Skeletal muscle cell (primary cell): ENCODE measurements at places on chromosomes 2 and 18.
A peak's percentile ranks its signal among the peaks of the same experiment; 100 is the strongest.

DNA sequence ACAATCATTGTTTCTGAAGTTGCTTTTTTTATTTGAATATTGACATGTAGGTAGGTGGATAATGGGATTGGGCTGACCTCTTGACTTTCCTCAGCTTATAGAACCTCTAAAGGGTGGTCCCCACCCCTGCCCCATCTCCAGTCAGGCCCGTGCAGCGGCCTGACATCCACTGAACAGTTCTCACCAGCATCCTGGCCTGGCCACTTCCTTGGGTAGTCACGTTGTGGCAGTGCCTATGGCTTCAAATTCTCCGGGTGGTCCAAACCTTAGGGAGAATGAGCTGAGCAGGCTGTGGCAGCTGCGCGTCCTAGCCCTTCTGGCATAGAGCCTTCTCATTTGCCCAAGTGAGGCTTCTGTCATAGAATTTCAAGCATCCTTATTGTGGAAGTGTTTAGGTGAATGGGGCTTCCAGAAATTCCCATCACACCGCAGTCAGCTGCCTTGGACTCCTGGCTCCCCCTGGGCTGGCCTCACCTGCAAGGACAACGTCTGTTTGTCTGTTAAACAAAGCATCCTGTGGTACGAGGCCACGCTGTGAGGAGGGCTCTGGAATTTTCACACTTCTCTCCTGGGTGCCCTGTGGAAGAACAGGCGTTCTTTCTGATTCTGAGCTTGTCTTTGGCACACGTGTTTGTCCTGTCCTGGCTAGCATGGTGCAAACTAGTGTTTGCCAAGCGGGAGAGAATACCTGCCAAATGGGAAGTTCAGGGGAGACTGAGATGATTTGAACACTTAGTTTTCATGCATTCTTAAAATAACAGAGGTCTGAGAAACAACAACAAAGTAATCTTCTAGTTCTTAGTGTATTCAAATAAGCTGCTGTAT is 31.8 kb upstream of the OTOS start:
- DNase-seq, result no peak

GRCh38 chr18:26546170-26546874 is 2.0 kb downstream of the KCTD1 start:
- DNase-seq, result no peak

DNA sequence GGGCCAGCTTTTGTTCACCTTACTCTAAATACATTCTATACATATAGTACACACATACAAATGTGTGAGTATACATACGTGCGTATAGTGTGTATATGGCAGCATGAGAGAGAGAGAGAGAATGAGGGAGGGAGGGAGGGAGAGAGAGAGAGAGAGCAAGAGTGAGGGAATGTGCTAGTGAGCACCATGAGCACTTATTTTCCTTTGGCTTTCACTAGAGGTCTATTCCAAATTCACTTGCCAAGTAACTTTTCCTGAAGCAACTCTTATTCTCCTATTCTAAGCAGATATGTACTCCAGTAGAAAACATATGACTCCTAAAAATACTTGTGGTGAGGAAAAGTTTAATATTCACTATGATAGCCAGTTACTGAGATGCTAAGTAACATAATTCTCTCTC is 85.7 kb downstream of the COBLL1 start:
- no peak for DNase-seq

GRCh38 chr2:64766841-64767669 is 113.3 kb upstream of the SERTAD2 start:
- no peak for DNase-seq

GRCh38 chr2:141187075-141187439 is 943.8 kb downstream of the LRP1B start:
- no peak for DNase-seq

GRCh38 chr2:175838979-175839378 is 163.1 kb downstream of the LNPK start:
- DNase-seq, result no peak

- DNase-seq, result no peak
Observed at GRCh38 chr2:83471655-83472054, 987.4 kb downstream of the SUCLG1 start.

DNA sequence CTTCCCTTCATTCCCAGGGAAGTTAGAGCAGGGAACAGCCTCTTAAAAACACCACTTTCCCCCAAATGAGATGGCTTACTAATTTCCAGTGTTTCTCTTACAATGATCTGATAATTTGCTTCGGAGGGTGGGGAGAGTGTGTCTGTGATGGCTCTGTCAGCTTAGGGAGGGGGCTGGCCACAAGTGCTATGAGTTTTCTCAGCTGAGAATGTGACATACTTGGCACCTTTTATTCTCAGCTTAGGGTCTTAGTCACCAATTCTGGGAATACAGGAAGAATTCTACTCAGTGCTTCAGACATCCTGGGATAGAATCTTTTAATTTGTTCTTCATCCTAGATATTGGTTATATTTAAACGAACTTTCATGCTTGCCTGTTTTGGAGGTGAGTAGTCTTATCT is 64.4 kb downstream of the AOX1 start:
- no peak for DNase-seq

- no peak for DNase-seq
Observed at GRCh38 chr2:39290433-39290832, 46.7 kb upstream of the CDKL4 start.

DNA sequence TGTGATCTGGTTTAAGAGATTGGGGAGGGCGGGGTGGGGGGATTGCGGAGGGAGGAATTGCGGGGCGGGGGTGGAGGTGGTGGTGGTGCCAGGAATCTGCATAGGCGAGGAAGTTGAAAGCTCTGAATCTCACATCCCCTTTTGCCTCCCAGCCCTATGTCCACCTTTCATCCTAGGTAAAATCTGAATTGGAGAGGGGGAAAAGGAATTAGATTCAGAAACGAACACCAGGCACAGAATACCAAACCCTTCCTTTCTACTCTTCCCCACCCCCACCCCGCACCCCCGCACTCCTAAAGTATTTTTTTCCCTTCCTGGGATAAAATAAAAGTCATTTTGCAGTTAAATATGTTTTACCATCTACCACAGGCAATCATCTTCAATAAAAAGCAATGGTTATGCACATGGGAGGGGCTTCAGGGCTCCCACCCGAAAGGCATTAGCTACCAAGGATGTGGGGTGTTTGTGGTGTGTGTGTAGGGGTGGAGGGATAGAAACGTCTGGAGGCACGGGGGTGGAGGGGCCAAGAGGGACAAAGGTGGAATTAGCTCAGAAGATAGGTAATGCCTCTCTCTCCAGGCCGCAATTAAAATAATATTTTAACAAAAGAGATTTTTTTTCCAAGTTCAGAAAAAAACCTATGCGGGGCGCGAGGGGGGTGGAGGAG is 1.8 kb downstream of the IGFBP5 start:
- no peak for DNase-seq

DNA sequence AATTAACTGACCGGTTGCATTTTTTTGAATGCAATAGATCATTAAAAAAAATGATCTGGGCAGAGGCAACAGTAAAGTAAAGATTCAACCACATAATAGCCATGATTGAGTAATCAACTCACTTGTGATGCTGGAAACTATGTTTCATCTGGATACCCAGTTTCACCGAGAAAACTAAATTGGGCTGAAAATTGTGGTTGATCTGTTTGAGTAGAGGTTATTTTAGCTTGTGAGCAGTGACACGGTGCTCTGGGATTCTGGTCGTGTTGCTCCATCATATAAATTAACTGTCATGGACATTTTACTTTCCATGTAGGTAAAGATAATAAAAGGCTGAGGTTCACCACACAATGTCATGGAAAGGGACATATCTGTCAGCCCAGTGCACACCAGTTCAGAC is 58.7 kb downstream of the CD226 start:
- no peak for DNase-seq

- DNase-seq, result no peak
Observed at GRCh38 chr18:57771193-57771592, 31.9 kb downstream of the ATP8B1 start.

- DNase-seq, result no peak
Observed at GRCh38 chr18:59606193-59607077, 90.8 kb downstream of the CCBE1 start.

DNA sequence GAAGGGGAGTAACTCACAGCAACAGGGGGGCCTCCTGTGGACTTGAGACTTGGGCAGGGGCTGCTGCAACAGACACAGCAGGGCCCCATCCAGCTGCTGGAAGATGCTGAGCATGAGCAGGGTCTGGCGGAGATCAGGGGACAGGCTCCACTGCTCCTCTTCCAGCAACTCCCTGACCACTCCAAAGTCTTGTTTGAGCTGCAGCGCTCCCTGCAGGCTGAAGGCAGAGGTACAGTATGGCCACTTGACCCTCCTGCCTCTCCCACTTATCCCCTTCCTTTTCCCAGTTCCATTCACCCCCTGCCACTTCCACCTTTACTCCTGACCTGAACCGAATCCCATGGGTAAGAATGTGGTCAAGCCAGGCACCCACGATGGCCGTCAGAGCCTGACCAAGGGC is 2.4 kb upstream of the MRPL53 start:
- no peak for DNase-seq

- peak; percentile 43 for DNase-seq
Observed at GRCh38 chr2:17646081-17646554, 105.6 kb downstream of the VSNL1 start.

DNA sequence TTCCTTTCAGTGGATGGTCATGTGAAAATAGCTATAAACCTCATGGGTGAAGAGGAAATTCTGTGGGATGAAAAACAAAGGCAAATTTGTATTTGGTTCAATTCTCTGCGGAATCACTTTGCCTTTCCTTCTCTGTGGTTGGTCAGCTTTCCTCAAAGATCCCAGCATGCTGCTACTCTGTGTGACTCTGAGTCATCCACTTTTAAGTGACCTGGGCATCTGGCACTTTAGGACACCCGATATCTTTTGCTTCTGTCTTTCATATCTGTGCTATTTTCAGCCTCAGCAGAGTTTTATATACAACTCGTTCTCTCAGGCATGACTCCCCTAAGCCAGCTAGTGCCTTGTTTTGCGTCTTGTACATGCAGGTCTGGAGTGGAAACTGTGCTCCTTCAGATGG is 217.0 kb upstream of the PIEZO2 start:
- DNase-seq, result peak; percentile 45

DNA sequence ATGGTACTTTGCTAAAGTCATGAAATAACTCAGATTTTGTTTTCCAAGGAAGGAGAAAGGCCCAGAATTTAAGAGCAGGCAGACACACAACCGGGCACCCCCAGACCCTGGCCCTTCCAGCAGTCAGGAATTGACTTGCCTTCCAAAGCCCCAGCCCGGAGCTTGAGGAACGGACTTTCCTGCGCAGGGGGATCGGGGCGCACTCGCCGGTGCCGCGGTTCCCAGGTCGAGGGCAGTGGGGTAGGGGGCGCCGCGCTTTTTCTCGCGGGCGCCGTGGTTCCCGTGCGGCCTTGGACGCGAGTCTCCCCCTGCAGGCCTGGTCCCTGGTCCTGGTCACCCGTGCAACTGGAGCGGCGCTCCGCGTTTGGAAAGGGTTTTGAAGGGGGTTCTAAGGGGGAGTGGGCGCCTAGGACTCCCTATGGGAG is 1.2 kb downstream of the ZNF236 start:
- no peak for DNase-seq

- no peak for DNase-seq
Observed at GRCh38 chr18:50092245-50092805, 102.6 kb downstream of the MYO5B start.

DNA sequence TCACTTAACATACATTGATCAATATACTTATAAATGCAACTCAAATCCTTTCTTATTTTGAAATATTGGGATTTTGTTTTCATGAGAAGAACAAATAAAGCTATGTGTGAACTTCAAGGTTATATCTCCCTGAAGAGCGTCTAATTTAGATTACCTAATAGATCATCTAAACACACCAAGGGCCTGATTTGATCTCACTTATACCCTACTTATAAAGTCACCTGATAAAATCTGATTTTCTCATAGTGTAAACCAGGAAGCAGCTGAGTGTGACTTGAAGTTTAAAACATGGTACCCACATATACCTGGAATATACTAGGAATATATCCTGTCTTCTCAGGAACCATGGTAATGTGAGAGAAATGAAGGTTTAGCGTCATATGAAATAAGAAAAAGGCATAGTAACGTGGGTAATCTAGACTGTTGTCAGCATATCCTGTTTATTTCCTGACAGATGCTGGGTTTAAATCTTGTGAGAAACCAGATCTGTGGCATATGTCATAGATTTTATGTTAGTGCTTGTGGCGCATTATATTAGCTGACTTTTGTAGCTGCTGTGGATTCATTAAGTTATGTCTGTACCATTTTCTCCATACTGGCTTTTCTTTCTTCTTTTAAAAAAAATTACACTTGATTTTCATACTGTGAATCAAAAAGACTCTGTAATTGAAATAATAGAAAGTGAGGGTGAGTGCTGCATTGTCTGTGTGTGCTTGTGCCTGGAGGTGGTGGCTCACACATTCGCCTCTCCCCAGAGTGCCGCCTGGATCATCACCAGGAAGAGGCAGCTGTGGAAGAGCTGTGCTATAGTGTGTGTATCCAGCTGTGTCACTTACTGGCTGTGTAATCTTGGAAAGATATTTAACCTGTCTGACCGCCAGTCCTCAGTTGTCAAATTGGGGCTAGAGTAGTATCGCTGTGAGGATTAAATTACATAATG is 164.0 kb downstream of the MYO3B start:
- DNase-seq, result no peak

DNA sequence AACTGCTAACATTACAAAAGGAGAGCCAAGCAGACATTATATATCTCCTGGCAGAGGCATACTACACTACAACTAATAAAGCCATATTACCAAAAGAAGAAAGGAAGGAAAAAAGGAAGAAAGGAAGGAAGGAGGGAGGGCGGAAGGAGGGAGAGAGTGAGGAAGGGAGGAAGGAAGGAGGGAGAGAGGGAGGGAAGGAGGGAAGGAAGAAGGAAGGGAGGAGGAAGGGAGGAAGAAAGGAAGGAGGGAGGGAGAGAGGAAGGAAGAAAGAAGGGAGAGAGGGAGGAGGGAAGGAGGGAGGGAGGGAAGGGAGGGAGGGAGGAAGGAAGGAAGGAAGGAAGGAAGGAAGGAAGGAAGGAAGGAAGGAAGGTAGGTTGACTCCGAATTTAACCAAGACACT is 133.4 kb downstream of the PDE11A start:
- no peak for DNase-seq

DNA sequence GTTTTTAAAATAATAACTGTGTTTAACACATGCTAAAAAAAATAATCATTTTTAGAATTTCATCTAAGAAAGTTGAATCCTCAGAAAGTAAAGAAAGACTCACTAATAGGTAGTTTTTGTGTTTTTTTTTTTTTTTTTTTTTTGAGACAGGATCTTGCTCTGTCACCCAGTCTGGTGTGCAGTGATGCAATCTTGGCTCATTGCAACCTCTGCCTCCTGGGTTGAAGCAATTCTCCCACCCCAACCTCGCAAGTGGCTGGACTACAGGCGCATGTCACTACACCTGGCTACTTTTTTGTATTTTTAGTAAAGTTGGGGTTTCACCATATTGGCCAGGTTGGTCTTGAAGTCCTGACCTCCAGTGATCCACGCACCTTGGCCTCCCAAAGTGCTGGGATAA is 7.1 kb downstream of the CKAP2L start:
- no peak for DNase-seq

DNA sequence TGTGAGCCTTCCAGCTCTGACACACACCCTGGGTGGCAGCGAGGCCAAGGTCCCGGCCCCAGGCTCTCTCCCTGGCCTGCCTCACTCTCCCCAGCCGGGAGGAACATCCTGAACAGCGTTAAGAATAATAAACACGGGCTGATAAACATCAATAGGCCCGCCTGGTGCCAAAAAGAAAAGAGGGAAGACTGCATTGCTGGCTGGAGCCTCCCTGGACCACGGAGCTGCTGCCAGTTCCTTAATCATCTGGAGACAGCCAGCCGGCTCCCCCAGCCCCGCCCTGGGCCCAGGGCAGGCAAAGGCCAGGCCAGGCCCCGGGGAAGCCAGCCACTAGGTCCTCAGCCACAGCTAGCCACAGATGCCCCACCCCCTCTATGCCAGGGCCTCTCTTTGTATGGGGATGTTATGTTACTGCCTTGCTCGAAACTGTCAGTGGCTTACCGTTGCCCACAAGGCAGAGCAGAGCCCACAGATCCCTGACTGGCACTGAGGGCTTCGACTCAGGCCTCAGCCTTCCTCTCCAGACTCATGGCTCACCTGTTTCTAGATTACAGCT is 293.7 kb downstream of the DYSF start:
- DNase-seq, result no peak
